ENCODE measurements at places on chromosomes 3 and 15.

- DNase-seq, result no peak
These were observed 13.7 kb downstream of the ZIC1 start for GRCh38 chr3:147422601-147423536.

DNA sequence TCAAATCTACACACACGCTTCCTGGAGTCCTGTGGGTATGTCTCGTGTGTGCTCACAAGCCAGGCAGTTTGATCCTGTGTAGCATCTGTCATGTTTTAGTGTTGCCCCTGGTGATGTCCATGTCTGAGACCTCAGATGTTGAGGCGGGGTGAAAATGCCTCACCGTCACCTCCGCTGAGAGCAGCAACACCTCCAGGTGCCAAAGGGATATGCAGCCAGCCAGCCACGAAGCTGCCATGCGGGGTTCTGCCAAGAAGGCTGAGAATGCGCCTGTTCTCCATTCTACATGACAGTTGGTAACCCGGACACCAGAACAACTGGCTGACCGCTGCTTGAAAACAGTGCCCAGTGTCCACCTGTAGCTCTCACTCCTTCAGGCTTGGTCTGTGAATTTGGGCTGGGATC lies 253.8 kb downstream of the TLE3 start:
- DNase-seq, result no peak

- DNase-seq, result no peak
These were observed 261.0 kb downstream of the ROBO1 start for GRCh38 chr3:79506751-79507150.

DNA sequence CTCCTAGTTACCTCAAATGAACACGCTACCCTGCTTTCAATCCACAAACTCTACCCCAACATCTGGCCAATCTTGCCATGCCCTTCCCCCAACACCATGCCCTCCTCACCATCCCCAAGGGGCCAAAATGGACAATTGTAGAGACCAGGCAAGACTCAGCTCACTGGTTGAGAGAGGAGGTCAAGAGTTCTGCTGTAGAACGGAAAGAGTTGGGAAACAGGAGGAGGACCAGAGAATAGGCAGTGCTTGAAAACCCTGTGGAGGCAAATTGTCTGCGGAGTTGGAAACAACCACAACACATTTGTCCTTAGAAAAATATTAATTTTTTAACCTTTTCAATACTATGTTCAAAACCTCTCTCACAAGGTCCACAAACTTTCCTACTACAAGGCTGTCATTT lies 128.8 kb upstream of the BFSP2 start:
- no peak for DNase-seq

- DNase-seq, result no peak
These were observed 36.2 kb upstream of the SEC13 start for GRCh38 chr3:10357095-10357494.

DNA sequence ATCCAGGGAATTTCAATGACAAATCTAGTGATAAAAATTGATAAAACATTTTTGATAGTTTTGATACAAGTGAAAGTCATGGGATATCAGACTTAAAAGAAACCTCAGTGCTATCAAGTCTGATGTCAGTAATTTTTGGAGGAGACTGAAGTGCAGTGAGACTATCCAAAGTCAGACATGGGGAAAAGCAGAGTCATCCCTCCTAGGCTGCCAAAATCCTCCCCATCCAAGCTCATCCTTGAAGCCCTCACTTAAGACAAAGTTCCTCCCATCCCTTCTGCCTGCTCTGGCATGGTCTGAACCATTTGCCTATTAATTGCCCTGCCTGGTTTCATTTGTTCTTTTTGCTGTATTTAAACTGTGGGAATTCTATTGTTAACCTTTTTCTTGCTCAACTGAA lies 456.9 kb upstream of the UBE2E2 start:
- no peak for DNase-seq

- no peak for DNase-seq
These were observed 36.1 kb upstream of the SLC41A3 start for GRCh38 chr3:126119976-126120375.

DNA sequence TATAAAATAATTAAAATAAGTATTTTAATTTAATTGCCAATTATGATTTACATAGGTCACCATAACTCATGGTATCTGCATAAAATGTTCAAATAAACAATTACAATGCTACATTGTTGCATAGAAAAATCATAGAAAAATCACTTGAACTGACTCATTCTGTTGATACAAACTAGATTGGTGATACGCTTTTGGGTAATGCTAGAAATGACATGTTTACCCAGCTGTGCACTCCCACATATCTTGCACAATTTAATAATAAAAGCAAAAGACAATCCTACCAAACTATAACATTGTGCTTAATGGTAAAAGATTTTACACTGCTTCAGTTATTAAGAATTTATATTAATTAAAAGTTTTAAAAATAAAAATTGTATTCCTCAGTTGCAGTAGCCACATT lies 45.8 kb upstream of the FBXL22 start:
- DNase-seq, result no peak

DNA sequence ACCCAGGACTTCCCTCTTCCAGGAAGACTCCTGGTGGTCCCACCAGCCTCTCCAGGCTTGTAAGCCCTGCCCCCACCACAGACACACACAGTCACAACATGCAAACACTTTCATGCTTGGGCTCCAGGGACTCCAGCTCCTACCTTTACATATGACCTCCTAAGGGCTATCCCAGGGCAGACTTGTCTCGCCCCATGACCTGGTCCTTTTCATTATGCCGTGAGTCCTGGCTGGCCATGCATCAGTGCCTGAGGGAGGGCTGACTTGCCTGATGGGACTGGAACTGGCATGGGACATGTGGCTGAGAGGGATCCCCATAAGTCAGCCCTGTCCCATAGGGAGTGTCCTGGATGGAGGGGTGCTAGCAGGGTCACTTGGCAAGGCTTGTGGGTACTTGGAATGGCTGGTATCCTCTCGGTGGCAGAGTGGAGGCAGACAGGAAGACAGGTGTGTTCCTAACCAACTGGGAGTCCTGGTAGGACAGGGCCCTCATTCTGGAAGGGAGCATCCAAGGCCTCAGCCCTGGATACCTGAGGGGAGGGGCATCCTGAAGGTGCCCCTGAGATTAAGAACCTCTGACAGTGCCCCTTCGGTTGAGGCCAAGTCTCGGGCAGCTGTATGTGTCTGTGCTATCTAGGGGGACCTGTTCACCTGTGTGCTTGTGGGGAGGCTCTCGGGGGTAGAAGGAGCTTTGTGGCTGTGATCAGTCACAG lies 540 bp upstream of the HHATL start:
- DNase-seq, result no peak

- no peak for DNase-seq
These were observed 9.5 kb downstream of the TADA3 start for GRCh38 chr3:9782770-9783169.

DNA sequence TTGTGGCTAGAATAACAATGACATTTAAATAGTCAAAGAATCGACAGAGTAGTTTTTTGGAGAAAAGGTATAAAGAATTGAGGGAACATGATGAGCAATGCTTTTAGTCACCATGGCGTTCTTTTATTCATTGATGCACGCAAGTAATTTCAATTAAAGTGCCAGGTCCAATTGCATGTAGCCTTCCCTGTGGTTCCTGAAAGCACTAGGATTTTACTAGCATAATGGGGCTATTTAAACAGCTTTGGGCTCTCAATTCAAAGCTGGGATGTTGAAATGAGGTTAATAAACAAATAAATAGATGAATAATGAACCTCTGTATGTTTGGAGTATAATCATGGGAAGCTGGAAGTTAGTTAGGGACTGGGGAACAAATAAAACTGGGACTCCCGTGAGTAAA lies 121.2 kb upstream of the GAP43 start:
- DNase-seq, result no peak

DNA sequence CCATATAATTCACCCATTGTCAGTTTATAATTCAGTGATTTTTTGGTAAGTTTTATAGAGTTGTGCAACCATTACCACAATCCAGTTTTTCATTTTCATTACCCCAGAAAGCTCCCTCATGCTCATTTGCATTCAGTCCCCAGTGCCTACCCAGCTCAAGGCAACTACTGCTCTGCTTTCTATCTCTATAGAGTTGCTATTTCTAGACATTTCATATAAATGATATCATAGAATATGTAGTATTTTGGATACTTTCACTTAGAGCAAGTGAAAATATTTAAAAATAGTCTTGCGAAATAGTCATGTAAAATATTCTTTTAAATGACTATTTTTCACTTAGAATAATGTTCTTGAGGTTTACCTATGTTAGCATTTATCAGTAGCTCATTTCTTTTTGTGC lies 42.1 kb downstream of the ZNF654 start:
- no peak for DNase-seq

GRCh38 chr3:192890347-192891335 lies 27.0 kb downstream of the MB21D2 start:
- no peak for DNase-seq

GRCh38 chr15:76996526-76997401 lies 1.8 kb downstream of the PSTPIP1 start:
- no peak for DNase-seq

- no peak for DNase-seq
These were observed 425.0 kb downstream of the TIGIT start for GRCh38 chr3:114718898-114719210.

- no peak for DNase-seq
These were observed 1.2 kb downstream of the B2M start for GRCh38 chr15:44712346-44713005.

- DNase-seq, result no peak
These were observed 1200.4 kb upstream of the EPHA6 start for GRCh38 chr3:95613993-95614392.

GRCh38 chr15:42134617-42135245 lies 21.7 kb downstream of the PLA2G4F start:
- no peak for DNase-seq

DNA sequence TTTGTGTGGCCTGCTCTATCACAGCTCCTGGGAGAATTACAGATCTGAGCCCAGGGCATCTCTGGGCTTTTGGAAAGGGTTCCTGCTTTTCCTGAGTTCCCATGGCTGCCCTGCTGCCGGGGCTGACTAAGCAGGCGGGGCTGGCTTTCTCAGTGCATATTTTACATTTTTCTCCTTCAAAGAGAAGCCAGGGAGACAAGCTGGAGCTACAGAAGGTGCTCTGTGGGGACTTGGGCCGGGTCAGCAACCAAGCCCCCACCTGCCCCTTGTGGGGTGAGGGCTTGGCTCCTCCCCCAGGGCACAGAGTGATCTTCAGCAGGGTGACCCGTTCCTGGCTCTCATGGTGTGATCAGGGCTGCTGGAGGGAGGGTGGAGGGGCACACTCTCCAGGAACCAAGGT lies 17.4 kb downstream of the ABTB1 start:
- no peak for DNase-seq

DNA sequence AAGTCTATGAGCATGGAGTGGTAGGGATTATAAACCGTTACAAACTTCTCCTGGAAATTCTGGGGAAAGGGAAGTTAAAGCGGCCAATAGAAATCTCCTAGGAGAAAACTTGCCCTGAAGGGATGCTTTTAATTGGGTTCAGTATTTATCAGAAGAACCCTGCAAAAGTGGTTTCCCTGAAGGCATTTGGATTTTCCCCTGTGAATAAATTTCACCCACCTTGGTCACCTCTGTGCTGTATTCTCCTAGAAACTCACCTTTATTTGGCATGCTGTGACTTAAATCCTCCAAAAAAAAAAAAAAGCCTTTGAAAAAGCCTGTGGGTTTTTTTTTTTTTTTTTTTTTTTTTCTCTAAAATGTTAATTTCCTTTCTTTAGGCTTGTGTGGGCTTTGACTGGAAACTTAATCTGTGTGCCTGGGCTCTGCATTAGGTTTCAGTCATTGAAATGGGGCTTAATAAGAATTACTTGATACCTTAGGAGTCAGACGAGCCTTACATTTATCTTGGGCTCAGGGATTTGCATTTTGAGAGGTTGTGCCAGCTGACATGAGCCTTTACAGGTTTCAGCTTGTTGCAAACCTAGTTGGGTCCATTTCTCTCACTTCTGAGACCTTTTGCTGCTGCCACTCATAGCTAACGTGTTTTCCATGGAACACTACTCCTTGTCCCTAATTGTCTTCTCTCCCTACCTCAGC lies 22.0 kb downstream of the TGFBR2 start:
- DNase-seq, result no peak

DNA sequence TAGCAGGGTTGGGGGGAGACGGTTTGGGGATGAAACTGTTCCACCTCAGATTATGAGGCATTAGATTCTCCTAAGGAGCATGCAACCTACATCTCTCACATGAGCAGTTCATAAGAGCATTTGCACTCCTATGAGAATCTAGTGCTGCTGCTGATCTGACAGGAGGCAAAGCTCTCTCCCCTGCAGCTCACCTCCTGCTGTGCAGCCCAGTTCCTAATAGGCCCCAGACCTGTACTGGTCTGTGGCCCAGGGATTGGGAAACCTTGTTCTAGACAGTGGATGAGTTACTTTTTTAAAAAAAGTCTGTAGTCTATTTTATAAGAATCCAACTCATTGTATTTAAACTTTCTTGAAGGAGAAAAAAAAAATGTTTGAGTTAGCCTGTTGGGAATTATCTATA lies 100.0 kb downstream of the HHLA2 start:
- DNase-seq, result no peak

DNA sequence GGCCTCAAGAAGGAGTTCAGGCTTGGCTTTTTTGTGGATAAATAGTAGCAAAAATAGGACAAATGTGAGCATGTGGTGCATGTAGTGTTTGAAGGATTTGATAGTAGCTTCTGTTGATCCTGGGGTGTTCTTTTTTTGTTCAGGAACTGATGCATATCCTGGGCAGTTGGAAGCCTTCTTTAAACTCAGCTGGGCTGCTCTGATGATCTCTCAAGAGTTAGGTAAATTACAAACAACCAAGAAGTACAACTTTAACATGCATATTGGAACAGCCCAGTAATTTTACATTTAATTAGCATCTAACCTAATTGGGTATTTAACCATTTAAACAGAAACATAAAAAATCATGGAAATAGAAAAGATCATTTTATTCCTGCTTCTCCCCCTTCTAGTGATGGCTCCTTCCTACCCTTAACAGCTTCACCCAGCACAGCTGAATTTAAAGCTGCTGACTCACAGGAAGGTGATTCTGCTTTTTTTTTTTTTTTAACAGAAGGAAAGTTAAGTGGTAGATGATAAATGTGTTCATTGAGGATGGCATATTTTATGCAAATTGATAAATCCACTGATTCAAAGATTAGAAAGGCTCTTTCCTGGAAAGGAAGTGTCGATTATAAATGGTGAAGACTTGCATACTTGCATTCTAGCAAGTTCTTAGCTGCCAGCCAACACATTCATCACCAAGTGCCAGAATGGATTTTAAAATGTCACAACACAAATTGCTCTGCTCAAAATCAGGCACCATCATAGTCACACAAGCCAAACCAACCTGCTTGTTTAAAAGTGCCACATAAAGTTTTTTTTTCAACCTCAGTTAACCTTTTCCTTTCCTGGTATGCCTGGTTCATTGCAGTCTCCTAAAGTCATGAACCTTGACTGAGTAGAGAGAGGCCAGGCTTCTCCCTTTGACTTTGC lies 20.0 kb downstream of the SLC35G2 start:
- DNase-seq, result no peak

GRCh38 chr15:31004220-31004733 lies 12.8 kb upstream of the MTMR10 start:
- DNase-seq, result no peak

- no peak for DNase-seq
These were observed 82.3 kb downstream of the LRIG1 start for GRCh38 chr3:66418475-66418931.
